ENCODE measurements at places on chromosomes 3 and 15. TPM values are rescaled to one million over a fixed set of nuclear protein-coding genes. Genes with fewer than 3 reads are reported as not detected.

The SPSB4 gene
- total RNA-seq, result 10.7 TPM

GRCh38 chr3:160482796-160483195 is 33.2 kb upstream of the TRIM59 start:
- no peak for DNase-seq

DNA sequence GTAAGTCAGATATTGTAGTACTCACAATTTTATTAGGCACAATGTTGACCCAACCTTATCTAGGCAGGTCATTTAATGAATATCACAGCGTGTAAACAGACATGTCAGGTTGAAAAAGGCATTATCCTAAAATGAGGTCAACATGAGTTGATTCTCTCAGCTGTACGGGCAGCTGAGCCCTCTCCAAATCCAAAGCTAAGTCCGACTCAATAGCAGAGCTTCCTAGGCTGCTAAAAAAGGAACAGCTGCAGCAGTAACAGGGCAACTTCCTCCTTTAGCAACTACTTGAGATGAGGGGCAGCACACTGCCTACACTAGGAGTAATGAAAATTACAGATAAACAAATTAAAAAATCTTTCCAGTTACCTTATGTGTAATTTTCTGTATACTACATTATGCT is 189.2 kb downstream of the CADM2 start:
- DNase-seq, result no peak

GRCh38 chr15:90482124-90483011 is 47.4 kb upstream of the CRTC3 start:
- DNase-seq, result peak; percentile 59

DNA sequence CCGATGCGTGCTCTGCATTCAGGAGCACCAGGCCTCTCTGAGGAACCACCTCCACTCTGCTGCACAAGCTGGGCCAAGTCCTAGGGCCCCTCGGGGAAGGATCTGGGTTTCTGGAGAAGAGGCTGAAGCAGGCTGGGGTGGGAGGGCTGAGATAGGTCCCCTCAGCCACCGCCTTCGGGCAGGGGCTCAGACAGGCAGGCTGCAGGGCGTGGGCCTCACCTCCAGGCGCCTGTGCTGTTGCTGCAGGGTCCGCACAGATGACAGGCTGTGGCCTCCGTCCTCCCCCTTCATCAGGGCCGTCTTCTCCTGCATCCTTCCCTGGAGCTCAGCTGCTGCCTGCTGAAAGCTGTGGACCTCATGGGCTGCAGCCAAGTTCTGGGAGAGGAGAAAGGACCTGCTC is 15.2 kb downstream of the PLA2G4B start:
- DNase-seq, result no peak

The SH2D7 gene
- total RNA-seq, result not detected

The SNTN gene
- not detected for total RNA-seq

DNA sequence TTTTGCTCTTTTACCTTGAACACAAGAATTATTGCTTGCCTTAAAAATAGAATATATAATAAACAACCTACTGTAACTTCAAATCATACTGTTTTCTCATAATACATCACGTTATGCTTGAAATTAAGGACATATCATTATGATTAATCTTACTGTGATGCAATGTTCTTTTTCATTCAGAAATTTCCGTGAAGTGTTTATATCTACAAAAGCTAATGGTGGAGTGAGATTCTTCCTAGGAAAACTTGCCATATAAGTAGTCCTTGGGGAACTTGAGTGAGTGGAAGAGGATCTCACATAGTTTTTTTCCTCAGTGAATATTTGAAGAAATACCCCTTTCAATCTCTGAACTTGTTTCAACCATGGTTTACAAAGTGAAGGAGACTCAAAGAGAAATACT is 498.7 kb upstream of the CBLB start:
- DNase-seq, result no peak

GRCh38 chr15:89195836-89196235 is 25.5 kb downstream of the RLBP1 start:
- DNase-seq, result no peak

GRCh38 chr3:192063570-192063969 is 602.6 kb downstream of the PYDC2 start:
- DNase-seq, result peak; percentile 83

The RAB6B gene
- total RNA-seq, result 7.7 TPM

DNA sequence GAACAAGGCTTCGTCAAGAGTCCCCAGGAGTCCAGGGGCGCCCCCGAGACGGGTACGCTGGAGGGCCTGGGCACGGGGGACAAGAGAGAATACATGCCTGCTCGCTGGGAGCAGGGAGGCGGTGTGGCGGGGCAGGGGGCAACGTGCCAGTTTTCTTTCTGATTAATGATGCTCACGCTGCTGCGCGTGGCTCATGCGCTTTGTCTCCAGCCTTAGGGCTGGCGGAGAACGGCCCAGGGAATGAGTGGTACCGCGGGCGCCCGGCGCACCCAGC is 408 bp upstream of the ARPP21 start:
- DNase-seq, result no peak

The ZNF385D gene
- 1.9 TPM for total RNA-seq

DNA sequence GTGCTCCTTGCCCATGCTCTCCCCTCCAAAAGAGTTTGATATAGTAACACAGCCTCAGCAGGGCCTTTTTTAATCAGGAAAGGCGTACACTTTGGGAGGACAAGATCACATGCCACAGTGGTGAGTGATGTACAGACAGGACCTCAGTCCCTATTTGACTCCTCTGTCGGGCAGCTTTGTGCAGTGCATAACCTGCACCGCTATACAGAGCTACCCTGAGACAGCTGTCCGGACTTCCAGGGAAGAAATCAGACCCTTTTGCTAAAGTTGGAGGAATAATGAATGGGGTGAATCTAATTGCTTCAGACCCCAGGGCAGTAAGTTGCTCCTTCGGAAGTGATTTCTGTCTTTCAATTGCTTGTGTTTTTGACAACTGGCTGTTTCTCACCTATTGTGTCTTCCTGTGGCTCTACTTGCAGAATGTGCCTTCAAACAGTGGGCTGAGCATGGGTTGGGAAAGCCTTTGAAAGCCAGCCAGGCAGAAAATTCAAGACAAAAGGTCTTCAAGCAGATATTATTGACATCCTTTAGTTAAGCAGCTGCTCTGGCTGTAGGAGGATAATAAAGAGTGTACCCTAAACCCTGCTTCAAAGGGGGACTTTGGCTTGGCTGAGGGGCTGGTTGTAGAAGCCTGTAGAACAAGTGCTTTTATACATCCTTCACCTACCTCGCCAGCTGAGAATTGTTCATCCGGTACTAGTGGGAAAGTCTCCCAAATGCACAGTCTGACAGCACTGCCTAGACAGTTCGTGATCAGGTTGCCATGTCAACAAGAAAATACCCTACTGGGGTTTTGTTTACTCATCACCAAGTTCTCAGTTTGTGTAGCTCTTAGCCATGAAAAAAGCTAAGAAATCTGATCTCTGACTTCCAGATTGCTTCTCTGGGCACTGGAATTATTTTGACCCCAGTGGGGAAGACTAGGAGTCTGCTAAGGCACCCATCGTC is 35.1 kb downstream of the SNTN start:
- peak; percentile 94 for DNase-seq

The NRROS gene
- 0.58 TPM for total RNA-seq

- no peak for DNase-seq
Observed at GRCh38 chr15:55126111-55126510, 70.6 kb downstream of the RSL24D1 start.

DNA sequence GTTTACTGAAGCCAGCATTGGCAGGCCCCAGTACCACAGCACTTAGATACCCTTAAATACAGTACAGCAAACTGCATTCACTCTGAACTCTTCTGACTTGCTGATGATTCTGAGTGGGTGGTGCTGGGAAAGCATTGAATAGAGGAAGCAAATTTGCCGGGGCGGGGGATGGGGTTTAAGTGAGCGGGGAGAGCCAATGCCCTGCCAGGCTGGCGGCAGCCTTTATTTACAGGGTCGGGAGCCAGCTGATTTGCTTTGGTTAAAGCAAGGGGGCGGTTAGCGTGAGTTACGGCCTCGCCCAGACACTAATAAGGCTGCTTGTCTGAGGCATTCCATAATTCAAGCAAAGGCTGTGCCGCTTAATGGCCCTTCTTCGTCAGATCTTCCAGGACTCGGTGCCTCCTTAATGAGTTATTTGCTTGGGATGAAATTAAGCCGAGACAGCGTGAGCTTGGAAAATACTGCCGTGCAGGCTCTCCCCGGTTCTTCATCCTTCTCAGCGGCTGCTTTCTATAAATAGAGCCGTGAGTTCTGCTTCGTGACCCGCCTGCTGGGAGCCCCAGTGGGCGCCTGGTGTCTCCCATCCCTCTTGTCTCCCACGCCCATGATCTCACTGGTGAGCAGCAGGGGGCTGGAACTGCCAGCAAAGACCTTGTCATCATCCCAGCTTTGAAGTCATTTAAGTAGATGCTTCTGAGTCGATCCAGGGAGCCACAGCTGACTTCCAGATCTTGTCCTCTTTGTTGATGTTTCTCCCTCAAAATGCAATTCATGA is 25.8 kb downstream of the SPSB4 start:
- DNase-seq, result peak; percentile 75

- DNase-seq, result no peak
Observed at GRCh38 chr3:141093971-141094684, 43.0 kb downstream of the SPSB4 start.

- no peak for DNase-seq
Observed at GRCh38 chr3:129261894-129262293, 12.5 kb downstream of the COPG1 start.

The ISLR gene
- total RNA-seq, result 0.68 TPM

GRCh38 chr15:89101302-89102193 is 13.3 kb downstream of the ABHD2 start:
- no peak for DNase-seq

GRCh38 chr15:100696452-100696851 is 94.1 kb downstream of the ASB7 start:
- no peak for DNase-seq

- DNase-seq, result no peak
Observed at GRCh38 chr3:149080699-149081091, 5.6 kb downstream of the HLTF start.

GRCh38 chr3:122513386-122514122 is 1.2 kb downstream of the KPNA1 start:
- DNase-seq, result peak; percentile 15

The ATOSA gene
- total RNA-seq, result 26.8 TPM

DNA sequence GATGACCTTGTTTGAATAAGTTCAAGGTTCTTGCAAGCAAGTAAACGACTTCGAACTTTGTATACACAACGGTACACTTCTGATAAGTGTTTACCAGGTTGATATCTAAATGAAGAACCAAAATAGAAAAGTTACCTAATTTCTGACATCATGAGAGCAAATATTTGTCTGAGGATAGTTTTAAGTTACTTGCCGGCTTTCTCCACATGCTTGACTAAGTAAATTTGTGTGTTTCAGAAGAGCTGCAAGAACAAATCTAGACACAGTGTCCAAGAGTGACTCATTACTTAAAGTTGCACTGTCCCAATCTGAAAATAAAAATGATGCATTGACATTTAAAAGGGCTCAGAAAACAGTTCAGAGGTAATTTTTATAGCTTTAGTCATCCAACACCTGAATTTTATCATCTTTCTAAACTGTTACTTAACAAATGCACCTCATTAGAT is 115.1 kb downstream of the HERC1 start:
- no peak for DNase-seq

DNA sequence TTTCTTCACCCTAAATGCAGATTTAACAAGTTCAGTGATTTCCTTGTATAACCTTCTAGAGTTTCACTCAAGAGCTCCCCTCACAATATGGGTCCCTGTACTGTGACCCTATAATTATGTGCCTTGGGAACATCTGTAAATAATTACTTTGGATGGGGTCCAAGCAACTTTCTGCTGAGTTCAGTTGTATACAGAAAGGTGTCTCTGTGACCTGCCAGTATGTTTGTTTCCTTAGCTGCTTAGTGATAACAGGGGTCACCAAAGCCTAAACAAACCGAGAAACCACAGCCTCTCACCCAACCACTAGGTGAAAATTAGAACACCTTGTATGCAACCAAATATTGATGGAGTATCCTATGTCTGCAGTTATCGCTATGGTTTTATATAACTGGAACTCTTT is 29.8 kb upstream of the SLC25A36 start:
- no peak for DNase-seq

DNA sequence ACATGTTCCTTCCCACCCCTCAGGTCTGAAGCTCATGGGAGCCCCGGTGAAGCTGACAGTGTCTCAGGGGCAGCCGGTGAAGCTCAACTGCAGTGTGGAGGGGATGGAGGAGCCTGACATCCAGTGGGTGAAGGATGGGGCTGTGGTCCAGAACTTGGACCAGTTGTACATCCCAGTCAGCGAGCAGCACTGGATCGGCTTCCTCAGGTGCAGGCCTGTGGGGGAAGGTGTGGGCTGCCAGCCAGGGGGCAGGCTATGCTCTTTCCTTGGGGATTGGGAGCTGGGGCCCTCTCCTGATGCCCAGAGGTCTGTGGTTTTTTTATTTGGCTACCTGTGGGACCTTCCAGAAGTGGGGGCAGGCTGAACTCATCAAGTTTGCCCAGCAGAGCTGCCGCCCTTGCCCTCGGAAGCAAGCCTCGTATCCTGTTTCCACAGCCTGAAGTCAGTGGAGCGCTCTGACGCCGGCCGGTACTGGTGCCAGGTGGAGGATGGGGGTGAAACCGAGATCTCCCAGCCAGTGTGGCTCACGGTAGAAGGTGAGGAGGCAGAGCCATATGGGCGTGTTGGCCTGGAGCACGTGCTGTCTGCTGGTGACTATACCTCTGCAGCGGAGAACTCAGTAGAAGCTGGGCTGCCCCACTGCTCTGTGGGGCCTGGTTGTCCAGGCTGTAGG is 2.2 kb downstream of the TYRO3 start:
- peak; percentile 16 for DNase-seq

DNA sequence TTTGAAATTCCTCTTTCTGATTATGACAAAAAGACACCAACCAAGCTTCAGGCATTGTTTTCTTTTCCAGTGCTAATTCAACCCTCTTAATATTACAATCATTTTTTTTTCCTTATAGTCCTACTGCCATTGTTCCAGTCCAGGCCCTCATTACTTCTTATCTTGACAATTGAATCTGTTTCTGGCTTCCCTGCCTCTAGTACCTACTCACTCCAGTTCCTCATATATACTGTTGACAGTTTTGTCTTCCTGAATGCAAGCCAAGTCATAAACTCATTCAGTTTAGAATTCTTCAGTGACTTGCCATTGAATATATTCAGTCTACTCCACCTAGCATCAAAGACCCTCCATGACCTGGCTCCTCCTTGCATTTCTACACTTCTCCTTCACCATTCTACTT is 507.4 kb downstream of the FGF12 start:
- DNase-seq, result no peak

DNA sequence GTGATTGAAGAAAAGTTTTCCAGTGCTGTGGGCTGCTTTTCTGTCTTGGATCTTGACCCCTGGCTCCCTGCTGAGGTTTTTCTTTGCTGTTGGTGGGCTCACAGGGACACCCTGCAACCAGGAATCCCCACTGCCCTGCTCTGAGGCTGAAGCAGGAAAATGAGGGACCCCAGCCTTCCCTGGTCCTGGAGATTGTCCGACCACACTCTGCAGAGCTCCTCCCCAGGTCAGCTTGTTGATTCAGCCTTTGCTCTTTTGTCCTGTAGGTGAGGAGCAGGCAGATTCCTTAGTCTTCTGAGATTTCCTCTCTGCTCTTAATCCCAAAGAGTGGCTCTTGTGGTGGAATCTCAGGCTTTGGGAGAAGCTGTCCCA is 194.5 kb downstream of the RPLP1 start:
- peak; percentile 16 for DNase-seq

The NEK10 gene
- total RNA-seq, result 0.54 TPM

Measured in neural progenitor cell (in vitro differentiated cells).